ENCODE measurements at places on chromosomes 13 and 19.

DNA sequence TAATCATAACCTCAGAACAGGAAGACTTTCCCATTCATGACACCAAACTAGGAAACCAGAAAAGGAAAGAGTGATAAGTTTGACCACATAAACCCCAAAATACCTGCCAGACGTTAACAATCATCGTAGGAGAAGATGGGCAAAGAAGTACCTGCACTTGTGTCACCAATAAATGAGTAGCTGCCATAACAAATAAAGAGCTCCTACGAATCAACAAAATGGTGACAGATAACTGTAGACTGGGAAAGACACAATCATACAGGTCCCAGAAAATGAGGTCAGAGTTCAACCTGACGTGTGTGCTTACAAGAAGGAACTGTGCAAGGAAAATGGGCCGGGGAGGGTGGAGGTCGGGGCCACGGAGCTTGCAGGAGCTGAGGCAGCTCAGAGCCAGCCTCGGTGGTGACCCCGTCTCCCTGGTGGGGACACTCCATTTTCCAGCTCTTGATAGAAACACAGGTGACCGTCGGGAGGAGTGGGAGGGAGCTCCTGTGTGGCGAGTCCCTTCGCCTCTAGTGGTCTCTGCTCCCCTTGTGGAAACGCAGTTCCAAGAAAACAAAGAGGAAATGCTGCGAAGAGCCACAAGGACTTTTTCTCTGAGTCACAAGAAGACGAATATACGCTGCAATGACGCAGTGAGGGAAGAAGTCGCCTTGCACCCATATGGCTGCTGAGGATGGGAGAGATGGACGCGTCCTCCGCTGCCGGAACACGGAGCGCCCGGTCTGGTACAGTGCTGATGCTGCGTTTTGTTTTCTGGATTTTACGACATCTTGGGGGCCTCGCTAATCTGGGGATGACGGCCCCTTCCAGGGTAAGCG lies 9.5 kb downstream of the PIP5K1C start:
- DNase-seq, result no peak
- H3K36me3 ChIP-seq, result peaks cover 5% of the 10 kb centered on the region

DNA sequence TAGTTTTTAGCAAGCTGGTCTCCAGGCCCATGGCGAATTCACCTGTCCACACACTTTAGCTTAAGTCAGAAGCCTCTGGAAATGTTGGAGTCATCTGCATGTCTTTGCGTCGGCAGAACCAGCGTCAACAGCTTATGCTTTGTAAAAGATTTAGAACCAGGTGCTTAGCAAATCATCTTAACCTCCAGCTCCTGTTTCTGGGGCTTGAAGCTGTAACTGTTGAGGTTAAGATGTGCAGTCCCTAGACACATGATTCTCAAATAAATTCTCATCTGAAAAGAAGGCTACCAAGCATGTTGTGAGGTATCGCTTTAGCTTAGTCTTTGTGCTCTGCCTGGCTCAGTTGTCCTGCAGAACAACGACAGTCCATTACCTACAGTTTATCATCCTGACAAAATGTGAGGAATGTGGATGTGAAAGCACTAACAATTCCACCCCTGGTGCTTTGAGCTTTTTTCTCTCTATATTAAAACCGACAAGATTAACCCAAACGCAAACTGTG lies 4.4 kb downstream of the EFNB2 start:
- no peaks in the 10 kb centered on the region for H3K27me3 ChIP-seq
- H3K27ac ChIP-seq, result no peak overlapping the region
- no peaks in the 10 kb centered on the region for H3K4me1 ChIP-seq
- no peak for DNase-seq
- no peak overlapping the region for H3K4me3 ChIP-seq

DNA sequence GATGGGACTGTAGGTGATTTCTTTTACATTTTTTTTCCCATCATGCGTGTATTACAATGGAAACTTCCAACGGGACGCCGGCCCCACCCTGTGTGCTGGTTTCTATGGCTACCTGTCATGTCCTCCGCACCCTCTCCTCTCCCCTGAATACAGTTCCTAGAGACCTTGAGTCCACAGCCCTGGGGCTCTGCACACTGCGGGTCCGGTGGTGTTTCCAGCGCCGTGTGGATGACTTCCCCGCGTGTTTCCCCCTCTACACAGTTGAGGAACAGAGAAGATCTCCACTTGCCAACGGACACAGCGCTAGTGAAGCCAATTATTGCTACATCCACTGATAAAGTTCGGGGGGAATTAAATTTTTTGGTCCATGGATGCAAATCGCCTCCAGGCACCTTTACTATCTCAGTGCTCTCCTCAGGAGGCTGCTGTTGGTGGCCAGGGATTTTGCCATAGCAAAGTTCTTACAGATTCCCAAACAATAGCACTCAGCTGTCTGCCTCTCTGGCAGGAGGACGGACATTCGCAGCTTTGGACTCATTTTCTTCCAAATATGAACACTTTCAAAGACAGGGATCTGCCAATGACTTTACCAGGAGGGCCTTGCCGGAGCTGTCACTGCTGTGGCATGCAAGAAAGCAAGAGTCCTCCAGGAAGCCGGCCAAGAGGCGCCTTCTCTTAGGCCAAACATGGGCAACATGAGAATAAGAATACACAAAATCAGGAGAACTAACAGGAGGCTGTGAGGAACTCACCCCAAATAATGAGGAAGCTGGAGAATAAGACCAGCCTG lies 39.3 kb upstream of the GAS6 start:
- H3K27ac ChIP-seq, result no peak overlapping the region
- no peak for DNase-seq
- peaks cover 12% of the 10 kb centered on the region for H3K27me3 ChIP-seq
- no peaks in the 10 kb centered on the region for H3K36me3 ChIP-seq
- no peak overlapping the region for H3K4me3 ChIP-seq
- H3K4me1 ChIP-seq, result no peaks in the 10 kb centered on the region

DNA sequence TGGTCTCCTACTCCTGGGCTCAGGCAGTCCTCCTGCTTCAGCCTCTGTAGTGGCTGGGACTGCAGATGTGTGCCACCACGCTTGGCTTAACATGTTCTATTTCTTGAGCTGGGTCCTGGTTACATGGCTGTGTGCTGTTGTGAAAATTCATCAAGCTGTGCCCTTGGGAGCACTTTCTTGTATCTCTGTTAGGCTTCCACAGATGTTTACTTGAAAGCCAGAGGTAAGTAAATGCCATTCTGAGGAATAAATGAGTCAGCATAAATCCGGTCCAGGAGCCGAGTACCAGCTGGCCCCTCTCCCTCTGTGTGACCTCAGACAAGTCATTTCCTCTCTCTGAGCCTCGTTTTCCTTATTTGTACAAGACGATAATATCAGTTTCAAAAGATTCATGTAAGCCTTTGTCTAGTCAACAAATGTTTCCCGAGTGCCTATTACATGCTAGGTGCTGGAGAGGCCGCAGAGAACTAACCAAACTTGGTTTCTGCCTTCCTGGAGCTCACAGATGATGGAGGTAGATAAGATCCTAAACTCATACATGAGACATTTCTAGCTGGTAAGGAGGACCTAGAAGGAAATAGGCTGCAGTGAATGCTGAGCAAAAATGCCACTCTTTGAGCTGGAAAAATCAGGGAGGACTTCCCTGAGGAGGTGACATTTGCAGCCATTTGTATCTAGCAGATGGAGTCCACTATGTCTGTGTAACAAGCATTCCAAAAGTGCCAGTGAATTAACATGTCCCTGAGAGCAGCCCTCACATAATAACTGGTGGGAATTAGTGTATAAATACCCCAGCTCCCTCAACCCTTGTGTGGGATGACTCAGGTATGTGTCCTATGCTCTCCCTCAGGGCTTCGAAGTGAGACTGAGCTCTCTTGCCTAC lies 2.7 kb upstream of the RASAL3 start:
- peaks cover 48% of the 10 kb centered on the region for H3K4me1 ChIP-seq
- H3K27me3 ChIP-seq, result no peaks in the 10 kb centered on the region

GRCh38 chr13:77696006-77696878 lies 1.2 kb upstream of the SLAIN1 start:
- H3K4me3 ChIP-seq, result no peak overlapping the region
- no peak for DNase-seq

DNA sequence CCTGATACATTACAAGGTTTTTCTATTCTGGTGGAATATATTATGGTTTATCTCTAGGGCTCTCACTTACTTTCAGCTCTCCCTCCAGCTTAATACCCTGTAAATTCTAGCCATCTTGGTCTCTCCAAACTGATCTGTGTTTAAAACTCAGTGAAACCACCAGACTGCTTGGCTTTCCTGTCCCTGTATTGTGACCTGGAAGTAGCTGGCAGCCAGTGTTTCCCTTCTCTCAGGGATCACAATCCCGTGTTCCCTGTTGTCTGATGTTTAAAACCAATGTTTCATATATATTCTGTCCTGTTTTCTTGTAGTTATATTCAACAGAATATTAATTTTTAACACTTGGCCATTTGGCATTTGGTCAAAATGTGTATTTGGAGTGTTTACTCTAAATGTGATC lies 8.0 kb downstream of the AKAP11 start:
- H3K36me3 ChIP-seq, result 0 out of 2 replicates have a peak, but pooled peaks cover 3% of the 10 kb centered on the region
- H3K27me3 ChIP-seq, result no peaks in the 10 kb centered on the region
- H3K4me3 ChIP-seq, result no peak overlapping the region
- H3K27ac ChIP-seq, result no peak overlapping the region

- no peaks in the 10 kb centered on the region for H3K27me3 ChIP-seq
- H3K27ac ChIP-seq, result no peak overlapping the region
- no peaks in the 10 kb centered on the region for H3K4me1 ChIP-seq
- no peaks in the 10 kb centered on the region for H3K36me3 ChIP-seq
- H3K4me3 ChIP-seq, result no peak overlapping the region
Measured at GRCh38 chr13:108056278-108056677, 159.1 kb downstream of the LIG4 start.

DNA sequence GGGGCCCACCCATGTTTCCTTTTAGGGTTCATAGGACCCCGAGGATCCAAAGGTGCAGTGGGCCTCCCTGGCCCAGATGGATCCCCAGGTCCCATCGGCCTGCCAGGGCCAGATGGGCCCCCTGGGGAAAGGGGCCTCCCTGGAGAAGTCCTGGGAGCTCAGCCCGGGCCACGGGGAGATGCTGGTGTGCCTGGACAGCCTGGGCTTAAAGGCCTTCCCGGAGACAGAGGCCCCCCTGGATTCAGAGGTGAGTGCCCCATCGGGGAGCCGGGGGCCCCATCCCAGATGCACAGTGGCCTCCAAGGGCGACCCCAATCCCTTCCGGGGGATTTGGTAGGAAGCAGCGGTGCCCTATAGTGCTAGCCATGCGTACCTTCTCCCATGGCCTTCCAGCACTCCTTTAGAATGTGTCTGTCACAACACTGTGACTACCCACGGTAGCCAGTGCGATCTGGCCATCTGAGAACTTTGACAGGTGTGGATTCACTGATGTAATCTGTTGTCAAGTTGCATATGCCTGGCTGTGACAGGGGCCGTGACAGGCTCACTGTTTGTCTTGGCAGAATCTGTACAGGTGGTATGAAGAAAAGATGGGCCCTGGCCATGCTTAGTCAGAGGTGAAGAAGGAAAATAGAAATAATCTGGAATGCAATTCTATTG lies 88.5 kb downstream of the RAB20 start:
- no peak overlapping the region for H3K4me3 ChIP-seq
- no peak overlapping the region for H3K27ac ChIP-seq
- no peaks in the 10 kb centered on the region for H3K4me1 ChIP-seq

Data from DND-41 (cell line).